GM20000 (cell line): ENCODE measurements at places on chromosomes 12 and 14.

GRCh38 chr14:49895480-49895879 lies 2.6 kb downstream of the ARF6 start:
- DNase-seq: no peak

- DNase-seq: no peak
Observed at GRCh38 chr14:55927028-55927427, 191.2 kb upstream of the PELI2 start.

DNA sequence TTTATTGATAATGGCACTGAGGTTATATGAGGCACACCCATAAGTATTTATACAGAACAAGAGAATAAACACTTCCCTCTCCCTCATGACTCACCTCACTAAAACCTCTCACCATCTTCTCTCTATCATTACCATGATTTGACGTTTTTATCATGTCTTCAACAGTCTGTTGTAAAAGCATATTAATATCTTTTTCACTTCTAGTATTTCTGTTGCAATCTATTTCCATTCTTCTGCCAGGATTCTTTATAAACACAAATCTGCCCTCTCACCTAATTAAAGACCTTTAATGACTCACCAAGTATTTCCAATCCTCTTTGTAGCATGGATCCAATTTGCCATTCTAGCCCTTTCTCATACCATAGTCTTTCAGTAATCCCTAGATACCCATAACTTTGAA lies 527.7 kb downstream of the SLC16A7 start:
- no peak for DNase-seq

GRCh38 chr12:95266254-95266653 lies 48.6 kb downstream of the VEZT start:
- DNase-seq: no peak

GRCh38 chr14:46840944-46841720 lies 189.6 kb upstream of the RPL10L start:
- no peak for DNase-seq

DNA sequence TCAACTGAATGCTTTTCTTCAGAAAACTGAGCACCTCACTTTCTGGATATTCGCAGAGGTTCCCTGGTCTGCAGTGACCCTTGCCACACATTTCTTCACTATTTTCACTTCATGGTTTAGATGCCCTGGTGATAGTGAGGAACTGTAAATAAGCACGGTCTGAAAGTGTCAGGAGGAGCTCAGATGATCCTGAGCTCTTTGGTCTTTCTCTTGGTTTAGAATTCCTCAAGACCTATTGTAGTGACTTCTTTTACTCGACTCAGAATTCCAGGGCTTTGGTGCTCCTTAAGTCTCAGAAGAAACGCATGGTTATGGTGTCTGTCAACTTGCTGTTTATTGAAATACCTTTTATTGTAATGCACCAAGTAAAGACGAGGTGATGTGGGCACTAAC lies 84.0 kb downstream of the SAMD4A start:
- DNase-seq: no peak

GRCh38 chr14:51119411-51120051 lies 24.6 kb upstream of the TRIM9 start:
- DNase-seq: no peak

DNA sequence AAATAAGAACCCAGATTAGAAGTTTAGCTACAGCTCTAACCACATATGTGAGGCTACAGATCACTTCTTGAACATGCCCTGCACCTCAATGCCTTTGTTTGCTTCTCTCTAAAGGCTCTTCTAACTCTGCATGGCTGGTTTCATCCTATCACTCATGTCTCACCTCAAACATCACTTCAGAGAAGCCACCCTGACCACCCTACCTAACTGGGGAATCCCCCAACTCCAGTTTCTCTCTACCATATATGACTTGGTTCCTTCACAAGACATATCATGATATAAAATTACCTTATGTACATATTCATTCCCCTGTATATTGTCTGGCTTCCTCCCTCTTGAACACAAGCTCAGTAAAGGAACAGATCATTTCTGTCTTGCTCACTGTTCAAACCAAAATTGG lies 250.2 kb upstream of the GRIP1 start:
- DNase-seq: no peak

DNA sequence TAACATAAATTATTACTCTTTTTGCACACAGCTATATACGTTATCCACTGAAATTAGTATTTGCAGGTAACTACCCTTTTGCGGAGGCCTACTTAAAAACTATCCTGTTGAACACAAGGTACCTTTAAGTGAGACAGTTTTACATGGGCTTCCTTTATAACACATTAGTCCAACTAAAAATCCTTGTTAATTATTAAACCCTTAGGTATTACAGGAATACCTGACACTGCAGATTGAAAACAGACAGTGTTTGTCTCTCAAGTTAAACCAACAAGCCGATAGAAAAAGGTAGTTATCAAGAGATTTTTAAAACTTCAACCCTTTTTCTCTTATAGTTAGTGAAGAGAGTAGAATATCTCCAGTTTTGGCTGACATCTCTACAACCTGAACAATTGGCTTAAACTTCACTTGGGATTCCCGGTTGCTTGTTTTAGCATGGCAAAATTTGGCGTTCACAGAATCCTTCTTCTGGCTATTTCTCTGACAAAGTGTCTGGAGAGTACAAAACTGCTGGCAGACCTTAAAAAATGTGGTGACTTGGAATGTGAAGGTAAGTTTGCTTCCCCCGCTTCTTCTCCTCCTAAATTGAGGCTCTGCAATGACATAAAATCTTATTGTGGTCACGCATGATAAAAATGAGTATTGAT lies at the start of gene MIA2:
Gene MIA2 (plus strand): TSS at position 236 of the 647 bp plus-strand sequence. CDS start 200 bp downstream, at position 436.
- no peak for DNase-seq

GRCh38 chr12:227286-227915 lies 13.4 kb upstream of the SLC6A12 start:
- DNase-seq: no peak

GRCh38 chr14:100051543-100051942 lies 13.7 kb upstream of the EVL start:
- DNase-seq: no peak

- DNase-seq: no peak
Observed at GRCh38 chr12:130966443-130967030, 12.8 kb downstream of the ADGRD1 start.

- peak; percentile 38 for DNase-seq
Observed at GRCh38 chr12:102776041-102776440, 141.0 kb downstream of the PAH start.

- DNase-seq: no peak
Observed at GRCh38 chr12:508145-508544, 48.4 kb downstream of the B4GALNT3 start.

GRCh38 chr12:113065126-113066007 lies 8.8 kb downstream of the DTX1 start:
- DNase-seq: no peak

DNA sequence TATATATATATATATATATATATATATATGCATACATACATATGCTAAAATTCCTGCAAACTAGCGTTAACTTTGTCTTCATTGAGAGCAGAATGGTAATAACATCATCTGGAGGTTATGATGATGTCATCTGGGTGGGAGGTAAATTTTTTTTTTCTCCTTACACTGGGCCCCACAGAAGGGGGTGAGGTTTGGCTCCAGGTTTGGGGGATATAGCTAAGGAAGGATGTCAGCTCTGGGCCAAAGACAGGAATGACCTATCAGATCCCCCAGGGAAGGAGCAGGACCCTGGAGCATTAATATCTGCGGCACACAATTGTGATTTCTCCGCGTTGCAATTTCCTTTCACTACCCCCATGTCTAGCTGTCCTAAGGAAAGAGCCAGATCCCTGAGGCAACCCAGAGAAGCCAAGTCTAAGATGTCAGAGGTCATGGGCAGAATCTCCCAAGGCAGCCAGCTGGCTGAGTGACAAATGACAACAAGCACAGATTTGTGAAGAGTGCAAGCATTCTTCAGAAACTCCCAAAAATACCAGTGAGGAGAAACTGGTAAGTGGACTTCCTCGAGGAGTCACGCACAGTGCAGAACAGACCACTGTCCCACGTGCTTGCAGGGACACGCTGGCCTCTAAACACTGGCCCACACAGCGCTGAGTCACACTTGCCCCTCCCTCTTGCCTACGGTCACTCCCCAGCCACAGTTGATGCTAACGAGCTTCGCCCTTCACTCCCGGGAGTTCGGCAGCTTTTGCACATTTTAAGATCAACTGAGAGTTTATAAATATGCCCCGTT lies 9.9 kb downstream of the UBC start:
- no peak for DNase-seq

DNA sequence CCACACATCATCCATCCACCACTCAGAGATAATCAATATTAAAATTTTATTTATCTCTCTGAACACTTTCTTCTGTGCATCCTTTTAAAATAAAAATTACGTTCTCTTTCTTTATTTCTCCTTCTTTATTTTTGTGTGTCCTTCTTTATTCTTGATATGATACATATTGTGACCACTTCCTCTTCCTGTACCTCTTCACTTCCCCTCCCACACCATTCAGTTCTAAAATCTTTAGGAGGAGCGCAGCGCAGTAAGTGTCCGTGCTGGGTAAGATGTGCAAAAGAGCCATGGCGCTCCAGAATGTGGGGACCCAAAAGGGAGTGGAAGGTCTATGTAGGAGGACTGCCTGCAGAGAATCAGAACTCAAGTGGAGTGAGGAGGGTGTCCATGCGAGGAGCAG lies 256.7 kb downstream of the ITPR2 start:
- no peak for DNase-seq

- no peak for DNase-seq
Observed at GRCh38 chr12:92123780-92124688, 21.6 kb downstream of the BTG1 start.

DNA sequence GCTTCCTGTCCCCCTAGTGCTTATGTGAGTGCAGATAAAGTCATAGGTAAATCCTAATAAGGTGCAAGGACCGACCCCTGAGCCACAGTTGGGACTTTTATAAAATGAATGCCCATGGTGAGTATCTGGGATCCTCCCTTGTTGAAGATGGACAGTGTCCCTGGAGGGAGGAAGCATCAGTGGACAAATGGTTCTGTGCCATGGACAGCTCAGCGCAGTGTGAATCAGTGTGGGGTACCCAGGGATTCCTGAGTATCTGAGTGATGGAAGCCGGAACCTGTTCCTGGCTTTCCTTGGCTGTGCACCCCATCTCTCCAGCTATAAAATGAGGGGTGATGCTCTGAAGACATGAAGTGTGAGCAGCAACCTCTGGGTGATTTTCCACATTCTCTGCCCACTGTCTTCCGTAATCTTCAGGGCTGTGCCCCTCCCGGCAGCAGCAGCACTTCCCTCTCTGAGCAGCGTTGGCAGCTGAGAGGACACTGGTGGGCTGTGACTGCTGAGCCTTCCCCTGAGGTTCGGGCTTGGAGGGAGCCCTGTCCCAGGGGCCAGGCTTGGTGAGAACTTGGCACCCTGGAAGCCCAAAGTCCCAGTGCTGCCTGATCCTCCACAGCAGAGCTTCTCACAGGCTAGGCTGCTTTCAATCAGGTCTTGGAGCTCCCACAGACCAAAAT lies 25.0 kb downstream of the VCPKMT start:
- DNase-seq: no peak

DNA sequence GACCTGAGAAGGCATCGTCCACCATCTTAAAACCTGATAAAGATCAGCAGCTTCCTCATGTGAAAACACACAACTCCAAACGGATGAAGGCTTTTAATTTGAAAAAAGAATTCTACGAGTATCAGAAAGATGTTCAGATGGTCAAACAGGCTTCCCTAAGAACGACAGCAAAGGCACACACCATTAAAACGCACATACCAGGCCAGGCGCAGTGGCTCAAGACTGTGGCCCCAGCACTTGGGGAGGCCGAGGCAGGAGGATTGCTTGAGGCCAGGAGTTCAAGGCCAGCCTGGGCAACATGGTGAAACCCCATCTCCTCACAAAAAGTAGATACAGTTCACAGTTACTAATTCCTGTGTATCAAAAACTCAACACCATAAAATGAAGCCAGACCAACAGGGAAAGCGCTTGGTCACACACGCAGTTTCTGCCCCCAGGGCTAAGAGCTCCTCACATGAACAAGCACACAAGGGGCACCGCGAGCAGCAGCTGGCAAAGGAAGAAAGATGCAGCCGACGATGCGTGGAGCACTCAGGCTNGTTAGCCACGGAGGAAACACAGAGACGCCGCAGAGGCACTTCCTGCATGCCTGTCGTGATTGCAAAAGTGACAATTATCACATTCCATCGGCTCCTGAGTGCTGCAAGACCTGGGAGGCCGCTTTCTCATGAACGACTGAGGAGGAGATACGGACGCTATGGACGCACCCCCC lies 78.0 kb downstream of the NOC4L start:
- no peak for DNase-seq

DNA sequence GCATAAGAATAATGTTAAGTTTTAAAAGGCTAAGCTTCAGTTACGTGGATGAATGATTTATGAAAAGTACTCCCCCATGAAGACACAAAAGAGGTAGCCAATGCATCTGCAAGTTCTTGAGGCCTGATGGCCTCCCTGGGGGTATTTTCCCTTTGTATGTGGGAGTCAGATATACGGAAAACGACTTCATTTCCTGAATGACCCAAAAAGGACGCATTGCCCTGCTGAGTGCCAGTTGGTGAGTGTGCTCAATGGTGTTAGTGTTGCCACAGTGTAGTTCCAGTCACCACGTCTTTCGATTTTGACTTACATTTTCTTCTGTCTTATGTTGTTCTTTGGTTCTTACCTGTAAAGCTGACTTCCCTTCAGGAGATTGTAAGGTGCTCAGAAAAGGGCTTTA lies 8.0 kb downstream of the ETV6 start:
- no peak for DNase-seq

DNA sequence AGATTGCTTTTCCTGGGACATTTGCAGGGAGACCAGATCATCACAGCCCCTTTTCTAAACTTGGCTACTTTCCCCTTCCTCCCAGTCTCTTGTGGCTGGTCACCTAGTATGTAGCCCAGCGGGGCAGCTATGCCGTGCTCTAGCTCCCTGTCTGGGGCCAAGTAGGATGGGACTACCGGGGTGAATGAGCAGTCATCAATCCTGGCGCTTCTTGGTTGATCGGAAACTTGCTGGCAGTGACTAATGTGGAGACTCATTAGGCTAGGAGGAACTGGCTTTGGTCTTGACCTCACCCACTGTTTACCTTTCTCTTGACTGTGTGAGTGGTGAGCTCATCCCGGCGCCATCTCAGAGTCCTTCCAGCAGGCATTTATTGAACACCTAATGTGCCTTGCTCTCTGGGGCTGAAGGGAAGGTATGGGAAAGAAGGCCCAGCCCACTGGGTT lies 15.9 kb downstream of the PLEKHG3 start:
- no peak for DNase-seq

- DNase-seq: no peak
Observed at GRCh38 chr12:65470256-65470655, 191.8 kb downstream of the MSRB3 start.

DNA sequence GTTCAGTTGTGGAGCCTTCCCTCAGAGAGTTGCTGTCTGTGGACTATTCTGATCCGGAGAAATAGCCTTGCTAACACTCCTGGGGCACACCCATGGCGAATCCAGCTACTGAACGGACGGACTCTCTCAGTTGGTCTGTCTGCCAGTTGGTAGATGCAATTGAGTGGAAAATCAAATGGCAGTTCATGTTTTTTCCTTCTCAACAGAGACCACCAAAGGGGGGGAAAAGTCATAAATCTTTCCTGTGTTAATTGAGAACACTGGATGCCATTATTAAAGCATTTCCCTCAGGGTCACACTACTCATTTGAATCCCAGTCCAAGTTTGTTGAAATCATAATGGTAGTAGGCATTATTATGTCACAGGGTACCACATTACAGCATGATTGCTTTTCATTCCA lies 354.3 kb upstream of the FAR2 start:
- DNase-seq: no peak
